ENCODE measurements at places on chromosomes 6 and 20. TPM values are rescaled to one million over a fixed set of nuclear protein-coding genes. Genes with fewer than 3 reads are reported as not detected.

Gene MCHR2
- polyA plus RNA-seq = not detected

GRCh38 chr6:139457476-139457875 lies 83.0 kb upstream of the CITED2 start:
- no peak for DNase-seq

GRCh38 chr6:44053106-44053756 lies 74.0 kb downstream of the MRPL14 start:
- no peak for DNase-seq

Gene SMPDL3A
- polyA plus RNA-seq = 12.8 TPM

GRCh38 chr6:20933057-20933788 lies 399.0 kb downstream of the CDKAL1 start:
- no peak for DNase-seq

GRCh38 chr6:16979677-16980370 lies 122.0 kb upstream of the STMND1 start:
- no peak for DNase-seq

Gene DEFB124
- 1.3 TPM for polyA plus RNA-seq

- no peak for DNase-seq
Measured at GRCh38 chr6:15129887-15130286, 116.0 kb upstream of the JARID2 start.
